ENCODE measurements at places on chromosomes 3 and 15.
A peak's percentile ranks its signal among the peaks of the same experiment; 100 is the strongest.

DNA sequence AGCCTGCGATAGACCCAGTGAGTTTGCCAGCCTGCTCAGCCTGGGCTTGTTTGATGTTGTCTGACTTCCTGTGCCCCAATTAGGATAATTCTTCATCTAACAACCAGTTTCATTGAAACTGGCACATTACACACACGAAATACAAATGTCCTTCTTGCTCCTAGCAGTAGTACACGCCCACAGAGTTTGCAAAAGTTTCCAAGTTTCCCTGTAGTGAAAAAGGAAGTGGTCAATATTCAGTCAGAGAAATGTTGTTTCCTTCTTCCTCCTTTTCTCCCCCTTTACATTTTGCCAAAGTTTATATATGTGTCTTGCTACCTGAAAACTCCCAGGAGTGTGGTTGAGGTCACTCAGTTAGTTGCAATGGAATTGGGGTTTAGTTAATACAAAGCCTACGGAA is 58.4 kb upstream of the LRTM1 start:
- no peak for DNase-seq

- DNase-seq, result no peak
Observed at GRCh38 chr3:72576563-72576962, 271.7 kb downstream of the SHQ1 start.

GRCh38 chr3:118963711-118964110 is 70.9 kb downstream of the IGSF11 start:
- no peak for DNase-seq

GRCh38 chr15:63372018-63372705 is 9.5 kb downstream of the CA12 start:
- peak; percentile 72 for DNase-seq

GRCh38 chr3:107756649-107757048 is 233.9 kb downstream of the BBX start:
- no peak for DNase-seq

DNA sequence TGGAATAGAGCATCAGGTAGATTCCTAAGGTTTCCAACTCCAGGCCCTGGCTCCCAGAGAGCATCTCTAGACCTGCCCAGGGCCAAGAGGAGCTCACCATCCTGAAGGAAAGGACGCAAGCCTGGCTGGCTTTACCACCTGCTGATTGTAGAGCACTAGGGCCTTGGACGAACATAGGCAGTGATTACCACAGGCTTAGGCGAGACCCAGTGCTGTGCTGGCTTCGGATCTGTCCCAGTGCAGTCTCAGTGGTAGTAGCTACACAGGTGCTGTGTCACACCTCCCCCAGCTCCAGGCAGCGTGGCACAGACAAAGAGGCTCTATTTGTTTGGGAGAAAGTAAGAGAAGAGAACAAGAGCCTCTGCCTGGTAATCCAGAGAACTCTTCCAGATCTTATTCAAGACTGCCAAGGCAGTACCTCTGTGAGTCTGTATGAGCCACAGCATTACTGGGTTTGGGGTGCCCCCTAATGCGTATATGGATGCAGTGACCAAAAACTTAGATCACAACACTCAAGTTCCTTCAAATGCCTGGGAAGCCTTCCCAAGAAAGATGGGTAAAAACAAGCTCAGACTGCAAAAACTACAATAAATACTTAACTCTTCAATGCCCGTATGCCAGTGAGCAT is 25.4 kb downstream of the ISG20 start:
- DNase-seq, result no peak
